Stimulated activated CD4-positive, alpha-beta T cell treated with anti-CD3 and anti-CD28 coated beads, Interleukin-1b, Interleukin-23, amount 100 ng/mL, for 24 hours (primary cell): ENCODE measurements at places on chromosomes 5 and 9.

DNA sequence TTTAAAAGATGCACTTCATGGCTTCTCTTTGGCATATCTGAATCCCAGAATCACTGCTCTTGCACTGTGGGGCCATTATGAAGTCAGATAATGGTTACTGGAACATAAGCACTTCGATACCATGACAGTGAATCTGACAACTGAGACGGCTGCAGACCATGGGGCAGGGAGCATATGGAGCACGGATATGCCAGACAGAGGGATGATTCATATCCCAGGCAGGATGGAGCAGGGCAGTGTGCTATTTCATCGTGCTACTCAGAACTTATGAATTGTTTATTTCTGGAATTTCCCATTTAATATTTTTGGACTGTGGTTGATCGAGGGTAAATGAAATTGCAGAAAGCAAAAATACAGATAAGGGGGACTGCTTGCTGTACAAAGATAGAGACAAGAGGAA lies 145.0 kb downstream of the EGFLAM start:
- no peak for DNase-seq

DNA sequence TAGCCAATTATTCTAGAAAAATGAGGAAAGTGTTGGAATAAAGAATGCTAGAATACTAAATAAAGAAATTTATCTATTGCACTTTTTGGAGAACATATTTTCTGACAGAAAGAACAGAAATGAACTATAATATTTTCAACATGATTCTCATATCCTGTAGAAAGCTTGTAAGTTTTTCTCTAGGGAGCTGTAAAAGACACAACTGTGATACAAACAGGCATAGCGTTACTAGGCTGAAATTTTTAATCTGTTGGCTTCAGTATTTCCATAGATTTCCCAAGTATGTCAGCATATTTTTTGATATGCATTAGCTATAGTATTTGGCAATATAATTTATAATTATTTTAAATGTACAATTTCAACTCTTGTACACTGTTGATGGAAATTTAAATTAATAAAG lies 31.3 kb downstream of the ANXA1 start:
- no peak for DNase-seq

- no peak for DNase-seq
These were observed 9.9 kb downstream of the C9orf85 start for GRCh38 chr9:71921190-71921814.

DNA sequence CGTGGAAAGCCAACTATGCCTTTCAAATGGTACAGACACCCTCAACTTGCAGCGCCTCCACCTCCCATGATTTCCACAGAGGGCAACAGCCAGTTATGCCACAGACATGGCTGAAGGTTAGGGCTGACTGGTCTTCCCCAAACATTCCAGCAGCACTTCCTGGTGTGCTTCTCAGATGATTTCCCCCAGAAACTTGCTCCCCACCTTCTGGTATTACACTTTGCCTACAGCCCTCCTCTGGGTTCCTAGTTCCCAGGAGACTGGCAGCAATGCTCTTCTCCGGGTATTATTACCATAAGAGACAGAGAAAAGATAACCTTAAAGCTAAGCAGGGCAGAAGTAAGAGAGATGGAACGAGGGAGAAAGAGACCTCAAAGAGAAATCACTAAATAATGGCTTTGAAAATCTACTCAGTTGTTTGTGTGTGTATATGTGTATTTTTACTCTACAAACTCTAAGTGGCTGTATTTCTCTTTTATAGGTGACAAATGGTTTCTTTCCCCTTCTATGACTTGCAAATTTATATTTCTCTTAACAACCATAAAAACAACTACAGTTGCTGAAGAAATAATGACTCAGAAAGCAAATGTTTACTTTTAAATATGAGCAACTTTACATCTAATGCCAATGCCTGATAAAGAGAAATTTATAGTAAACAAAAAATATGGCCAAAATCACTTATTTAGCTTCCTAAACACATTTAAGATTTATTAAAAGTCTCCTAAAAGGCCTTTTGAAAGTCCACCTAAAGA lies 133.8 kb downstream of the PDE4D start:
- DNase-seq: no peak

- no peak for DNase-seq
These were observed 54.0 kb upstream of the CNOT6 start for GRCh38 chr5:180439911-180440769.

- no peak for DNase-seq
These were observed 8.7 kb downstream of the FAM193B start for GRCh38 chr5:177545487-177546257.

DNA sequence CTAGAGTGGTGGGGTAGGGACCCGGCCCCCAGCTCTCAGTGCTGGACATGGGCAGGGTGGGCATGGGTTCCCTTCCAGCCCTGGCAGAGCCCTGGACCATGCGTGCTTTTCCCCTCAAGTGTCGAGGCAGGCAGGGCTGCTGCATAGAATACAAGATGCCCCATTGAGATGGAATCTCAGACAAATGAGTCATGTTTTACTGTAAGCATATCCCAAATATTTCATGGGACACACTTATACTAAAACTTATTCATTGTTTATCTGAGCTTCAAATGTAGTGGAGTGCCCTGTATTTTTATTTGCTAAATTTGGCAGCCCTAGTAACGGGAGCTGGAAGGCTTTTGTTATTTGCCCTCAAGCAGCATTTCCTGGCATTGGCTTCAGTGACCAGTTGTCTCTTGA lies 3.2 kb upstream of the RNU6ATAC start:
- no peak for DNase-seq

DNA sequence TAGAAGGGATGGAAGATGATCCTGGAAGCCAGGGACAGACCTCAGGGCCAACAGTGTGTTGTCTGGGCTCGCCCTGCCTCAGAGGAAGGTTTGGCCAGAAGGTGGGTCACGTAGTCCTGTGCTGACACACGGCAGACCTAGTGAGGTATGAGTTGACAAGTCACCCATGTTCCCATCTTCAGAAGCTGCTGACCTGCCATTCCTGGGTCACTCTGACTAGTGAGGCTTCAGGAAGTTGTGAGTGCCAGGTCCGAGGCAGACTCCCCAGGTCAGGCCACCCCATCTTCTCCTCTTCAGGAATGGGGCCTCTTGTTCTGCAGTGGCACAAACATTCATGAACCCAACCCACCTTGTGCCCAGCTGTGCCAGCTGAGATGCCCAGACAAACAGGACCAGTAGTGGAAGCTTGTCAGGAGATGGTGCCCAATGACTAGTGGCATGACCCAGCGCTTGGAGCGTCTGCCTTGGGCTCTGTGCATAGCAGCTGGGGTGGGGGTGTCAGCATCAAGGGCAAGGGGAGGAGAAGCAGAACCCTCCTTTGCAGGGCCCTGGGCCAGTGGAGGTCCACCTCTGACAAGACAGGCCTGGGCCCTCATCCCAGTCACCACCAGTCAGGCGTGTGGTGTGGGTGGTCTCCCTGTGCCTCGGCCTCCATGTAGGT lies 16.8 kb upstream of the ANGPTL2 start:
- DNase-seq: no peak

DNA sequence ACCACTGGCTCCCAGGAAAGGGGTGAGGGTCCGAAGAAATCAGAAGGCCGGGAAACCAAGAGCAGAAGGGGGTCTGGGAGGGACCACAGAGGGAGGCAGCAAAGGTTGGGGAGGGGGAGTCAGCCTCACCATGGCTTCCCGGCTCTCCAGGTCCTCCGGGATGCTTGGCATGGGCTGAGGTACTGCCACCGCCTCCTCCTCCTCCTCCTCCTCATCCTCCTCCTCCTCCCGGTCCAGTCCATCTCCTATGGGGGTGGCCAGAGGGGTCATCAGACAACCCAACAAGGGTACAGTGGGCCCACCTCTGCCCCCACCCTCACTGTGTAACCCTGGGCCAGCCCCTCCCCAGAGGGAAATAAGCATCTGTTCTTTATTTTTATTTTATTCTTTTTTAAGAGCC lies 17.5 kb downstream of the GOLGA2 start:
- DNase-seq: no peak

GRCh38 chr5:167381457-167381856 lies 910.0 kb upstream of the WWC1 start:
- no peak for DNase-seq

DNA sequence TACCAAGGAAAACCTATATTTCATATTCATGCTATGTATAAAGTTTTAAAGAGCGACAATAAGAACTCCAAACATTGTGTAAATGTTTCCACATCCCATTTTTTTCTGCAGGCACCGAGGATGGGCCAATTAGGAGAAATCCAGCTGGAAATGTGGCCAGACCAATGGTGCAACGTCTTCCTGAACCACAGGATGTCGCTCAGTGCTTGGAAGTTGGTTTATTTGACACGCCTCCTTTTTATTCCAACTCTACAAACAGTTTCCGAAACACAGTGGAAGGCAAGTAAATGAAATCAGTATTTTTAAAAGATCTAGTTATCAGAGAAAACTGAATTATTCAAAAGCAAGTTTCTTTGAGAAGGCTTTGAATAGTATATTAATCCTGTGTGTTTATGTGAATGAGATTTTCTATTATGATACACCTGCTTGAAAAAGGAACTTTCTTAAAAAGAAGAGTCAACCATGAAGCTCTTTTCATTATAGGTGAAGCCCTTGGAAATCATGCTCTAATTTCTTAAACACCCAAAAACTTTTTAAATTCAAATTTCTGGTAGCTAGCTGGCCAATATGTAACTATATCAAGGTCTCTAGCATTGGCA lies 9.1 kb downstream of the TYRP1 start:
- DNase-seq: no peak

- no peak for DNase-seq
These were observed 188.2 kb downstream of the SGCD start for GRCh38 chr5:156515121-156515520.

- no peak for DNase-seq
These were observed 73.6 kb downstream of the MAST4 start for GRCh38 chr5:66669862-66670195.
